IPS-NIHi11 (cell line): ENCODE measurements at places on chromosomes 3 and 15.

GRCh38 chr3:192794216-192794615 is 66.9 kb upstream of the FGF12 start:
- DNase-seq = no peak

DNA sequence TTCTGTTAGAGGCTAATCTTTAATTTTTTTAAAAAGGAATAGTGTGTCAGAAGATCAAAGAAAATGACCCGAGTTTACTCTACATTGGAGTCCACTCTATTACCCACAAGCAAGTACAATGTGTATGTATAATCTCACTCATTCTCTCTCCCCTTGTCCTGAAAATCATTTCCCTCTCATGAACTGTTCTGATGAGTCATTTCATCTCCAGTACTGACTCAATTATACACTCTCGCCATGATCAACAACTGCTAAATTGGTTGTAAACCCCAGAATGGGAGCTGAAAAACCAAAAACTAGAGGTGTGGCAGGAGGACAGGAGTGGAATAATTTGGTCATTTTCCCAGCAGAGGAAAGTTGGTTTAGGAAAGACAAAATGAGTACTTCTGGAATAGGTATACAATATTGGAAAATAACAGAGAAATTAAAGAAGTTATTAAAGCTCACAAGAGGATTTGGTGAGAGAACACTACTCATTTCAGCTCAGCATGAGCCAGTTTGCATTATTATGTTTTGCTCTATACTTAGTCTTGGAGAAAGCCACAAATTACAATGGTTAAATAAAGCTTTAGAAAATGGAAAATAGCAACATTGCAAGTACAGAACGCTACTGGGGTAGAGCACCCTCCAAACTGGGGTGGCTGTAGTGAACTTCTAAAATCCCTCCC is 144.3 kb upstream of the PFN2 start:
- DNase-seq = no peak

- no peak for DNase-seq
Measured at GRCh38 chr3:143266927-143267326, 147.4 kb downstream of the CHST2 start.

- DNase-seq = no peak
Measured at GRCh38 chr3:195800240-195800639, 11.5 kb downstream of the MUC4 start.

GRCh38 chr3:55771503-55771902 is 284.4 kb upstream of the WNT5A start:
- DNase-seq = no peak

DNA sequence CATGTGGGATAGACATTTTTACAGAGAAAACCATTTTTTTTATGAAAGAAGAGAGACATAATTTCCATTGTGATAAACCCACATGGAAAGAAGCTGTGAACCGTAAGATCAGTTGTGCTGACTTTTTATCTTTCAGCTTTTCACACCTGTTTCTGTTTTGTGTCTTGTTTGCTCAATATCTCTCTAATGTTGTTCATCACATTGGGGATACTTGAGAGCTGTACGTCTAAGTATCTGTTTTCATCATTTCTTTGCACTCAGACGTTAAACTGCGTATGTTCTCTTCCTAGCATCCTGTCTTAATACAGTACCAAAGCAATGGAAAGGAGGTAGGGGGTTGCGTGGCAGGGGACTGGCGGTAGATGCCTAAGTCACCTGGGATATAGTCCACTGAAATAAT is 449.0 kb downstream of the NAALADL2 start:
- DNase-seq = no peak

- DNase-seq = peak; percentile 23
Measured at GRCh38 chr15:70810916-70811578, 42.9 kb downstream of the LARP6 start.

DNA sequence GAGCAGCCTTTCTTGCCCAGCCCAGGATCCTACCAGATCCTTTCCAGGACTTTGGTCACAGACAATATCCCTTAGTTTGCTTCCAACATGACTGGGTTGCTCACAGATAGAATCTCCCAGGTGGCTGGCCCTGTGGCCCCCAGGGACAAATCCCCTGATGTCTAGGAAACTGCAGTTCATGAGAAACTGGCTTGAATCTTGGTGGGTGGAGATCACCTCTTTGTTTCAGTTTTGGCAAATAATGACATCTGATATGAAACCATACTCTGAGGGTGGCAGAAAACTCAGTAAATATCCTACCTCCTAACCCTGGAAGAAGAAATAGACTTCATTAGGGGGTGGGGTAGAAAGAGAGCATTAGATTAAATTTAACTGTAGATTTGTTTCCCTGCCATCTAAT is 44.1 kb upstream of the PFN2 start:
- no peak for DNase-seq

DNA sequence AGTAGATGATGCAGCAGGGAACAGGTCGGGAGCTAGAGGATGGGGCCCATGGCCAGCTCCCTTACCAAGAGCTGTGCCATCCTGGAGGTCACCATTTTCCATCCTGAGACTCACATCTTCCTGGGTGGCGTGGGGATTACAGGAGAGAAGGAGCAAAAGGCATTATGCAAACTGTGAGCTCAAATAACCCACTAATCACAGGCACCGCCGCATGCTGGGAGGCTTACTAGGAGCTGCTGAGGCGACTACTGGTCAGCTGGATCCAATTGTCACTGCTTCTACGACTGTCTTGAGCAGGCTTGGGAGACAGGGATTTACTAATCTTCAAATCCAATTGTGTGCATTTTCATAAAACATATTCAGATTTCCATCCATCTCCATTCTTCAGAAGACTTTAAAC is 12.5 kb upstream of the KBTBD12 start:
- DNase-seq = no peak

GRCh38 chr3:33430571-33430970 is 9.6 kb downstream of the UBP1 start:
- no peak for DNase-seq

DNA sequence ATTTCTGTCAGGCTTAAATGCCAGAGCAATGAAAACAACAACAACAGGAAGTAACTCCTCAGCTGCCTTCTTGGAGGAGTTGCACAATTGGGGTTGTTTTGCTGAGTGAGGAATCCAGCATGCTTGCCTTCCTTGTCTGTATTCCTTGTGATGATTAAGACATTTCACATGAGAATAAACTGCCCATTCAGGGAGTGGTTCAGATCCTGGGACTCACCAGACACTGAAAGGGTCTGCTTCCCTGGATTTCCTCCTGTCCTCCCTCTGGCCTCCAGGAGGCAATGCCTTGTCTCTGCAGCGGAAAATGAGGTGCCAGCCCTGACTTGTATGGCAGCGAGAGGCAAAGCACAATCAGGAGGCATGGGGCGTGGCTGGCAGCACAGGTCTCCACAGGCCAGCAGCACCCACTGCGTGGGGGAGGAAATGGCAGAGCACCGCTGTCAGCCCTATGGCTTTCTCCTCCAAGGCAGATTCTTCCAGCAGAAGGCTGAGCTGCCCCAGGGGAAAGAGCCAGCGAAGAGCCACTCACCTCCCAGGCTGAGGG is 41.5 kb downstream of the RBP2 start:
- no peak for DNase-seq

- DNase-seq = no peak
Measured at GRCh38 chr15:69562564-69562963, 109.9 kb downstream of the RPLP1 start.

GRCh38 chr15:64134345-64134829 is 17.1 kb upstream of the SNX22 start:
- no peak for DNase-seq

DNA sequence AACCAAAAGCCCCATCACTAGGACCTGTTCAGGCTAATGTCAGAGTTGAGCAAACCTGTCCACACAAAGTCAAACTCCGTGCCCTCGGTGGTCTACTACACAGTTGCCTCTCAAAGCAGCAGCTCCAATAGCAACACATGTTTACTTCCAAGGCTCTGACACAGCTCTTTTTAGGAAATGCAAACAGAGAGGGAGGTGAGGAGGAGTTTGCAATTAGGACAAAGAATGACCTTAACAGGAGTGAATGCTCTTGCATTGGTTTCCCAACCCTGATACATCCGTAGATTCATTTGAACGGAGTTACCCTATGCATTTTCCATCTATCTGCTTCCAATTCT is 64.8 kb upstream of the GOLGA8B start:
- DNase-seq = no peak

DNA sequence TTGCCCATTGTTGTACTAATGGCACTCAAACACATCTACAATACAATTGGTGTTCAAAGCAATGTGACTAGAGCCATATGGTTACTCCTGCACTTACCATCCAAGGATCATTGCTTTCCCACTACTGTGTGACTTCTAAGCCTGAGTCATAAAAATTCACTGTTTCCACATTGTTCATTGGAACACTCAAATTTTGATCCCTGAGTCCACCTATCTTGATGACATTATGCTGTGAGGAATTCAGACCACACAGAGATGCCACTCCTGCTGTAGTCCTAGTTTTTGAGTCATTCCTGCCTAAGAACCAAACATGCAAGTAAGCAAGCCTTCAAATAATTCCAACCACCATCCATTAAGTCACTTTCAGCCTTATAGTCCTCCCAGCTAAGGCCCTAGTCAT is 176.2 kb downstream of the EFHB start:
- no peak for DNase-seq

- no peak for DNase-seq
Measured at GRCh38 chr3:126493051-126493450, 17.4 kb upstream of the ZXDC start.

GRCh38 chr15:99729920-99730319 is 3.3 kb downstream of the LYSMD4 start:
- DNase-seq = peak; percentile 32

- no peak for DNase-seq
Measured at GRCh38 chr15:57694279-57694678, 12.2 kb upstream of the POLR2M start.

DNA sequence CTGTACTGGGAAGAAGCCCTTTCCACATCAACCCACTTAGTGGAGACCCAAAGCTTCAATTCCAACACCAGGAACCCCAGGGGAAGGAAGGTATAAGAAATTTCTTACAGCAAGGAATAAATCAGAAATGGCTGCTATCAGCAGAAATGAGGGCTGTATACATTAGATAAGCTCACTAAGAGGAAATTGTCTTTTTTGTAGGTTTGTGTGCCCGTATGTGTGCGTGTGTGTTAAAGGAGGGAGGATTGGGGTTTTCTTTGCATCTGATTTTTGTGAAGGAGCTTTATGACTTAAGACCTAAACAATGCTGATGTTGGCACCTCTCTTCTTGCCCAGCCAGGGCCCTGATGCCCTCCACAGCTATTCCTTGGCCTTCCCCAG is 18.6 kb downstream of the ARRDC4 start:
- no peak for DNase-seq

- no peak for DNase-seq
Measured at GRCh38 chr3:71045917-71046282, 537.6 kb downstream of the FOXP1 start.

- no peak for DNase-seq
Measured at GRCh38 chr3:13204177-13204581, 130.9 kb upstream of the IQSEC1 start.

DNA sequence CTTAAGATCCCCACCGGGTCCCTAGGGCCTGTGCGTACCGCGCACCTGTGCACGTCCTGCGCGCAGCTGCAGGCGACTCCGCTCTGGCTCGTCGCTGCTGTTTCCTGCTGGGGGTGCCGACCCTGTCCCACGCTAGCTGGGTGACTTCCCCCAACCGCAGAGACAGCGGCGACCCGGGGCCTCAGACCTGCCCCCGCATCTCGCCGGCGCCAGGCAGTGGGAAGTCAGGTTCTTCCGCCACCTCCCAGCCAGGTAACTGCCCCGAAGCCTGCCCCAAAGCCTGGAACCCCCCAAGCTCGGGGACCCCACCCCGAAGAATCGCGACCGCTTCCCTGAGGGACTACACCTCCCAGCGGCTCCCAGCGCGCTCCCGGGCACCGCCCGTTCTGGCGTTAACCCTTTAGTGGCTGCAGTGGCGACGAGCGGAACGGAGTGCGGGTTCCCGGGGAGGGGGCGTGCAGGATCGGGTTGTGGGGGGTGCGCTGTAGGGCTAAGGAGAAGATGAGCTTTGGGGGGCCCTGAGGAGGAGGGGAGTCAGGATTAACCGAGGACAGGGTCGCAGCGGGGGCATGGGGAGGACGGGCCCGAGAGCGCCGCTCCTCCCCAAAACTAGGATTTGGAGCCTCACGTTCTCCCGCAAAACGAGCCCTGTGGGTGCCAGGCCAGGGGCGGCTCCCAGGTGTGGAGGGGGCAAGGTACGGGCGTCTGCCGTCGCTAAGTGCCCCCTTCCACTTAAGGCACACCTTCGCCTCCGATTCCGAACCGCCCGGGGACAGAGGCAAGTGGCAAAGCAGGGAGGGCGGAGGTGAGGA is 589 bp downstream of the NEIL1 start:
- peak; percentile 81 for DNase-seq

DNA sequence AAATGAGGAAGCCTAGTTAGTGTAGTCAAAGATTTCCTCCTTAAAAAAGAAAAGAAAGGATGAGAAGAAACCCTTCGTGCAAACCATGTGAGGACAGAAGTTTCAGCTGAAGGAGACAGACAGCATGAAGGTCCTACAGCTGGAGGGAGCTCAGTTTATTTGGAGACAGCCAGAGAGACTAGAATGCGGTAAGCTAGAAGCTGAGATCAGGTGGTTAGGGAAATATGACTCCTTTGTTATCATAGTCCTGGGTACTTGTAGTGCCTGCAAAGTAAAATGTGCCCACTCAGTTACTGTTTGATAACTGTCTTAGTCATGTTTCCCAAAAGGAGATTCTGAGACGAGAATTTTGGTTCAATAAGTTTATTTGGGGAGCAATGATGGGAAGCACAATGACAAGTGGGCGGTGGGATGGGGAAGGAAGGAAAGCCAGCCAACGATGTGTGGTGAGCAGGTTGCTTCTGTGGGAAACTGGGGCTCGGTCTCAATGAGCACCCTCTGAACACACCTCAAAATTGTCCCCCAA is 178.8 kb upstream of the SNTN start:
- DNase-seq = no peak

- no peak for DNase-seq
Measured at GRCh38 chr3:4036046-4036445, 236.8 kb downstream of the LRRN1 start.

- DNase-seq = no peak
Measured at GRCh38 chr3:36558961-36559360, 178.7 kb downstream of the STAC start.

- DNase-seq = no peak
Measured at GRCh38 chr3:198032039-198032936, 72.3 kb downstream of the LMLN start.

- no peak for DNase-seq
Measured at GRCh38 chr3:148077965-148078364, 619.7 kb upstream of the AGTR1 start.

DNA sequence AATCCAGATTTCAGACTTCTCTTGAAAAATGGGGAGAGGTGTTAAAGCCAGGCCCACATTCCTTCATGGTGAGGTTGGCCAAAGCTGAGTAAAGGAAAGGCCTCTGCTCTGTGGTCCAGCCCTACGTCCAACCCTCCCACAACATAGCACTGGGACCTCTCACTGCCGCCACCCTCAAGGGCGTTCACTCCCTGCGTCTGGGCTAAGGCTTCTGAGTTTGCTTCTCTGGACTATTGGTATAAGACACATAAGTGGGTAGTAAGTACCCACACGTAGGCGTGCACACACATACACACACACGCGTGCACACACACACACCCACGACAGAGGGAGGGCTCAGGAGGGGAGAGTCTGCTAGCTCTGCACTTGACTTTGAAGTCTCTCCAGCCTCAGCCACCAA is 80.2 kb upstream of the PXYLP1 start:
- no peak for DNase-seq

GRCh38 chr3:168431491-168431890 is 335.8 kb upstream of the GOLIM4 start:
- DNase-seq = no peak

- no peak for DNase-seq
Measured at GRCh38 chr3:119700269-119700919, 2.4 kb upstream of the CFAP91 start.
